Central memory CD4-positive, alpha-beta T cell (primary cell): ENCODE measurements at places on chromosomes 13 and 19.

DNA sequence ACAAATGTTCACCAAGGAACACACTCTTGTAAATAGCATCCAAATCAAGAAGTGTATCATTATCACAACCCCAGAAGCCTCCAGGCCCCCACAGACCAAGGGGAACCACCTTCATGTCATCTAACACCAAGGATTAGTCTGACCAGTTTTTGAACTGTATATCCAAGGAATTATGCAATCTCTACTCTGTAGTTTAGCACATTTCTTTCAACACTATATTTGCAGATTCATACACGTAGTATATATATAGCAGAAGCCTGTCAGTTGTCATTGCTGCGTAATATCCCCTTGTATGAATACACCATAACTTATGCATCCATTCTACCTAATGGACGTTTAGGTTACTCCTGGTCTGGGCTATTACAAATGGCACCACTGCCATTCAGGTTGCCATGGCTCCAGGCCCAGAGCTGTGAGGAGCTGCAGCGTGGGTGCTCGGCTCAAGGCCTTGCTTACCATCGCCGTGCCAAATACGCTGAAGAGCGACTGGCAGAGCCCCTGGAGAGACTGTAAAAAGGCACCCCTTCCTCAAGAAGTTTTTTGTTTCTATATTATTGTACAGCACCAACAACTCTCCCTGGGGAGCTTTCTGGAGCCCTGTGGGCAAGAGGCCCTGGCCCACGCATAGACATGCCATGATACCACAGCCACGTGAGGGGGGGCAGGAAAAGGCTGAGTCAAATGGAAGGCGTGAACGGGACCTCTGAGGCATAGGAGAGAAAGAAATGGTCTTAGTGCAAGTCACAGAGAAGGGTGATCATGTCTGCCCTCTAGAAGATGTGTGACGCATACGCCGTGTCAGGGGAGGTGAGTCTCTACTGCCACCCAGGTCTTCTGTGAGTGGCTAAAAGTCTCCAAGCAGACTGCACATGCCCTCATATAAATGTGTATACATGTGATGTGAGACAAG, 10.8 kb downstream of the LATS2 start:
- DNase-seq, result no peak

DNA sequence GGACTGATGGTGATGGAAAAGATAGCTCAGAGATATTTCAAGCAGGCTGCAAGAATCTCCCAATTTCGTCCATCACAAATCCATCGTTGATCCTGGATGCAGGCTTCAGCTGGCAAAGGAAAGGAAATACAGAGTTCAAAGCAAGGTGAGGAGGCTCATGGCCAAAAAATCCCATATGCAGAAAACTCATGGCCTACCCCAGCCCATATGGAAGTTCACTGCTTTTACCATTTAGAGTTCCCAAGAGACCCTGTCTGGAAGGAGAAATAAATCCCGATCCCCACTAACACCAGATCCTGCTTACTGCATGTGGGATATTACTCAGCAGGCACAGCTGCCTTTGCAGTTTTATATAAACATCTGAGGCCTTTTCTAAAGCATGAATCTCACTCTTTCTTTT, 412.9 kb upstream of the SPRY2 start:
- no peak for DNase-seq

GRCh38 chr19:1356508-1356865, 27.2 kb upstream of the NDUFS7 start:
- DNase-seq, result no peak

DNA sequence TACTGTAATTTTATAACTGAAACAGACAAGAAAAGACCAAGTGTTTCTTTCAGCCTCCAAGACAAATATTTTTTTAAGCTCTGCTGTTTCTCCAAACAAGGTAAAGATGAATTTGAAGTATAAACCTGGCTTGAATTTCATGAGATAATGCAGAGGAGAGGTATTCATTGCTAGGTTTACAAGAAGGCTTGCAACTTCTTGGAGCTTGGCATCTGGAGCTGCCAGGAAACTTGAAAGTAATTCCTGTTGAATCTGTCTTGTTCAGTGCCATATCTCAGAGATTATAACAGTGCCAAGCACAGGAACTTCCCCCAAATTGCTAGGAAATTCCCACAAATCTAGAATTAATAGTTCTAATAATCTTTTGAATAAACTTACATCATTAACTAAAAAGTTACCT, 70.9 kb downstream of the CDK8 start:
- no peak for DNase-seq

DNA sequence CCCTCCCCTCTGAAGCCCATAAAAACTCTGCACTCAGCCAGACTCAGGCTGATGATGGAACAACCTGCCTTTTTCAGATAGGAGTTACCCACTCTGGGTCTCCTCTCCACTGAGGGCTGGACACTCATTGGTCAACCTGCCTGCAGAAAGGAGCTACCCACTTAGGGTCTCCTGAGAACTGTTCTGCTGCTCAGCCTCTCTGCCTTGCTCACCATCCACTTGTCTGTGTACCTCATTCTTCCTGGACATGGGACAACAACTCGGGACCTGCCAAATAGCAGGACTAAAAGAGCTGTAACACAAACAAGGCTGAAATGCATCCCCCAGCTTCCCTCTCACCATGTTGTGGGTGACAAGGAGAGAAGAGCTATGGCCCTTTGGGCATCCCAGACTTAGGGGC, 18.4 kb upstream of the RCBTB2 start:
- DNase-seq, result no peak

GRCh38 chr13:84136582-84136981, 254.3 kb upstream of the SLITRK1 start:
- DNase-seq, result peak; percentile 9

DNA sequence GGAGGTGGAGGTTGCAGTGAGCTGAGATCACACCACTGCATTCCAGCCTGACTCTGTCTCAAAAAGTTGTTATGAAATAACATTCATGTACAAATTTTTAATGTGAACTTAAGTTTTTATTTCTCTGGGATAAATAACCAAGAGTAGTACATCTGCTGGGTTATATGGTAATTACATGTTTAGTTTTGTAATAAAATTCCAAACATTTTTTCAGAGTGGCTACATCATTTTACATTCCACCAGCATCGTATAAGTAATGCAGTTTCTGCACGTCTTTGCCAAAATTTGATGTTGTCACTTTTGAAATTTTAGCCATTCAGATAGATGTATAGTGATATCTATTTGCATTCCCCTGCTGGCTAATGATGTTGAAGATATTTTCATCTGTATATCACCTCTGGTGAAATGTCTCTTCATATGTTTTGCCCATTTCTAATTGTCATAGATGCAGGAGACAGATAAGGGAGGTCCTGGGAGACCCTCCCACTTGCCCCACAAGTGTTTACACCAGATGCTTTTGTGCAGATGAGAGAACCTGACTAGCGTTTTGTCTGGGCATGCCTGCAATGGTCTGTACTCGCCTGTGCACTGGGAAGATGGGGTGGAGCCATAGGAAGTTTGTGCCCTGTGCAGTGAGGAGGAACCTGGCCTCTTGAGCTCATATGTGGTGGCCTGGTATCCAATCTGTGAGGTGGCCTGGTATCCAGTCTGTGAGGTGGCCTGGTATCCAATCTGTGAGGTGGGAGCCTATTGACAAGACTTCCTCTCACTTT, 12.7 kb upstream of the KBTBD6 start:
- no peak for DNase-seq

- no peak for DNase-seq
Observed at GRCh38 chr19:30062065-30062906, 120.2 kb downstream of the URI1 start.

DNA sequence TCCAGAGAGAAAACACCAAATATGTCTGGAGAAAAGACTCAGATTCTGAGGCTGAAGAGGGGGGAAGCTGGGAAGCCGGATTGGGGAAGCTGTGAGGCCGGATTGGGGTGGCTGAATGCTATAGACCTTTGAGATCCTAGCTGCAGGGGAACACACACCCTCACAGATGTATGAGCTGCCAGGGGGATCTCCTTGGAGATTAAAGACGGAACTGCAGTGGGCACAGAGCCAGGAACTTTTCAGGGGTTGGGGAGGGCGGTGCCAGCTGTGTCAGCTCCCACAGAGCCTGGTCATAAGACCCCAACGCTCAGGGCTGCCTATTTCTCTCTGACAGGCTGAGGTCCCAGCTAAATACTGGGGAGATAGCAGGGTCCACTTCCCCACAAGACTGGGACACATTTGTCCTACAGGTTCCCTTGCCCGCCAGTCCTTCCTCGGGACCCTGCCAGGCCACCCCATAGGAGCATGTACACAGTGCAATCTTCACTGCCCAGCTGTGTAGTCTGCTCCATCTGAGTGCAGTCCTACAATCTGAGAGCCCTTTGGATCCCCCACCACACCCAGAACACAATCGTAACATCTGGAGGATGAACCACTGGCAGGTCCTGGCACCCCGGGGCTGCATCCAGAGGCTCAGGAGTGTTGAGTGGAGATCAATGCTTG, 1893.9 kb downstream of the PCDH9 start:
- no peak for DNase-seq
